ENCODE measurements at places on chromosomes 3 and 15.

DNA sequence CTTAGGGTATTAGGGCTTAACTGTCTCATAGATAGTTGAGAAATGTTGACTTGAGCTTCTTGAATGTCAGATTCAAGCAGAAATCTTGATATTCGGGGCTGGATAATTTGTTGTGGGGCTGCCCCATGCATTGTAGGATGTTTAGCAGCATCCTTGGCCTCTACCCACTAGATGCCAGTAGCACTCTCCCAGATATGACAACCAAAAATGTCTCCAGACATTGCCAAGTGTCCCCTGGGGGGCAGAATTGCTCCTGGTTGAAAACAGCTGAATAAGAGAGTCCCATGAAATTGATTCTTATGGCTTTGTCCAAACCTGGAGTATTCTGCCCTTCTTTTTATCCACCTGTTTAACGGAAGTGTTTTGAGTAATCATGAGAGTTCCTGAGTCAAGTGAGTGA, 15.9 kb upstream of the LCMT2 start:
- DNase-seq, result no peak

DNA sequence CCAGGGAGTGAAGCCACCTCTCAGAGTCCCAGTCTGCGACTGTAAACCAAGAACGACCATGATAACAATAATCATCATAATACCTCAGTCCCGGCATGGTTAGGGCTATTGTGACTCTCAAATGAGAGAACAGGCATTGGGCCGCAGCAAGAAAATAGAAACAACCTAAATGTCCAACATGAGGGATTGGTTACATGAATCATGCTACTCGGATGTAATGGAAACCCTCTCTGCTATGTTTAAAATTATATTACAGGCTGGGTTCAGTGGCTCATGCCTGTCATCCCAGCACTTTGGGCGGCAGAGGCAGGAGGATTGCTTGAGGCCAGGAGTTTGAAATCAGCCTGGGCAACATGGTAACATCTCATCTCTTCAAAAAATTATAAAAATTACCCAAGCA, 2.8 kb downstream of the CPN2 start:
- no peak for DNase-seq

- no peak for DNase-seq
These were observed 504.9 kb downstream of the TBL1XR1 start for GRCh38 chr3:176692199-176692965.

GRCh38 chr3:136122006-136122405, 74.1 kb downstream of the MSL2 start:
- DNase-seq, result no peak

DNA sequence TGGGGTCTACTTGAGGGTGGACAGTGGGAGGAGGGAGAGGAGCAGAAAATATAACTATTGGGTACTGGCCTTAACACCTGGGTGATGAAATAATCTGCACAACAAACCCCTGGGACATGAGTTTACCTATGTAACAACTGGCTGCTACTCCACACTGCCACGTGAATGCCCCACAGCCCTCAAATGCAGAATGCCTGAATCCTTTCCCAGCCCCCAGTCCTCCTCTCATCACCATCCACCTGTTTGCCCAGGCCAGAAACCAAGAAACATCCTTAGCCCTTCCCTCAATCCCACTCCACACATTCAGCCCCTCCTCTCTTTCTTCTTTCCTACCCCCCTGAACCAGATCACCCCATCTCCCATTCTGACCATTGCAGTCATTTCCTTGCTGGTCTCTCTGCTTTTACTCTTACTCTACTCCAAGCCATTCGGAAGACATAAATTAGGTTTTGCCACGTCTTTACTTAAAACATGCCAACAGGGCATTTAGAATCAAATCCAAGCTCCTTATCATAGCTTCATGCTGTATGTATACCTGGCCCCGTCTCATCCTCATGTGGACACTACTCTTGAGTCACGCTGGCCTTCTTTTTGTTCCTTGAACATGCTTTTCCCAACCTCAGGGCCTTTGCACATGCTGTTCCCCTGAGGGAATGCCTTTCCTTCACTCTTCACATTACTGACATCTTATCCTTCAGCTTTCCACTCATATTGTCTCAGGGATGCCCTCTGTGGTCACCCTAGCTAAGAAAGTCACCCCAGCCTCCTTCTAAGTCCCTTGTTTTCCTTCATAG, 137.5 kb upstream of the ABHD17C start:
- no peak for DNase-seq

DNA sequence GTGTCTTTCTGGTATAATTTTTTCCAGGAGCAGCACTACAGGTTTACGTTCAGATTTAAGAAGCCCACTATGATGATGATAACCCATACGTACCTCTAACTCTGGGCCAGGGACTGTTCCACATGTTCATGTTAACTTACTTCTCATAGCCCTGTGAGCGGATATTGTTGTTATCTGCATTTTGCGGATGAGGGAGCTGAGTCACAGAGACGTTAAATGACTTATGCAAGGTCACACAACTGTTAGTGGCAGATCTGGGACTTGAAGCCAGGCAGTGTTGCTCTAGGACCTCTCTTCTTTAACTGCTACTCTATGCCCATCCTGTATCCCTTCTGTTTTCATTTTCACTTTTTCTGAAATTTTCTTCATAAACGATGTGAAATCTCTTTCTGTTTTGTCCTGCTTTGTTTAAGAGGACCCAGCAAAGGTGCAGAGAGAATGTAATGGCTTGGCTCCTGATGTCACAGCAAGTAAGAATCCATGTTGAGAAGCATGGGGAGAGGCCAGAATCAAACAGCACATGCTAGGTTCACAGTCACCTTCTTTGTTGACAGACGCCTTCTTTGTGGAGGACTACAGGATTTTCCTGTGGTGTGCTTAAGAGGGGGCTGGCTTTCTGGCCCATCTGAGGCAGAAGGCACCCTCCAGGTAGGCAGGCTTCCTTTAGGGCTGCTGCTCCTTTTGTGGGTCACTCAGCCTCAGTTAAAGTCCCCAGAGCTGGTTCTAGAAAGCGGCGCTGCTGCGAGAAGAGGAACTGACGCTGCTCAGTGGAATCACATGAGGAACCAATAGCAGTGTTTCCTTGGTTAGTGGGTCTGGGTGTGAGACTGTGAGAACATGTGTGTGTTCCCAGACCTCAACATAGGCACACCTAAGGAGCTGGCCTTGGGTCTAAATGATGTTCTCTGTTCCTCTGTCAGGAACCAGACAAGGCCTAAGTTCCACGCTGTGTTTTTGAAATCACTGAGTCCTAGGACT, 121.6 kb downstream of the TMEM108 start:
- no peak for DNase-seq

GRCh38 chr3:102125197-102125993, 276.1 kb downstream of the NFKBIZ start:
- DNase-seq, result no peak

DNA sequence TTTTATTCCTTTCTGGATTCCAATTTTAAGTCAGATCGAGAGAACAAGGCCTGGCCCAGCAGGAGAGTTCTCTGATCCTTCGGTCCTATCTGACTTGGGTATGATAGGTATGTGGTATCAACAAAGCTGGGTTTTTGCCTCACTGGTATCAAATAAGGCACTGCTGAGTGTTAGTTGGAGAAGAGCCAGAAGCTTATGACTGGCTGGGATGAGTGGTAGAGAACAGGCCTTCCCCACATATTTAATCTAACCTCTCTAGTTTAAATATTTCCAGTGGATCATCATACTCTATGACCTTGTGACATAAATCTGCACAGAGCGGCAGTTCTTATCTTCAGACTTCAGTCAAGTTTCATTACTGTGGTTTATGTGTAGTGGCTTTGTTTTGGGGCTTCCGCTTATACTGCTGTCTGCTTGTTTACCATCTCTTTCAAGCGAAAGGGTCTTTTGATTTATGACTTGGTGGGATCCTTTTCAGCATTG, 164.5 kb downstream of the PTPRG start:
- DNase-seq, result no peak

GRCh38 chr3:29083676-29084075, 197.2 kb upstream of the RBMS3 start:
- DNase-seq, result no peak

DNA sequence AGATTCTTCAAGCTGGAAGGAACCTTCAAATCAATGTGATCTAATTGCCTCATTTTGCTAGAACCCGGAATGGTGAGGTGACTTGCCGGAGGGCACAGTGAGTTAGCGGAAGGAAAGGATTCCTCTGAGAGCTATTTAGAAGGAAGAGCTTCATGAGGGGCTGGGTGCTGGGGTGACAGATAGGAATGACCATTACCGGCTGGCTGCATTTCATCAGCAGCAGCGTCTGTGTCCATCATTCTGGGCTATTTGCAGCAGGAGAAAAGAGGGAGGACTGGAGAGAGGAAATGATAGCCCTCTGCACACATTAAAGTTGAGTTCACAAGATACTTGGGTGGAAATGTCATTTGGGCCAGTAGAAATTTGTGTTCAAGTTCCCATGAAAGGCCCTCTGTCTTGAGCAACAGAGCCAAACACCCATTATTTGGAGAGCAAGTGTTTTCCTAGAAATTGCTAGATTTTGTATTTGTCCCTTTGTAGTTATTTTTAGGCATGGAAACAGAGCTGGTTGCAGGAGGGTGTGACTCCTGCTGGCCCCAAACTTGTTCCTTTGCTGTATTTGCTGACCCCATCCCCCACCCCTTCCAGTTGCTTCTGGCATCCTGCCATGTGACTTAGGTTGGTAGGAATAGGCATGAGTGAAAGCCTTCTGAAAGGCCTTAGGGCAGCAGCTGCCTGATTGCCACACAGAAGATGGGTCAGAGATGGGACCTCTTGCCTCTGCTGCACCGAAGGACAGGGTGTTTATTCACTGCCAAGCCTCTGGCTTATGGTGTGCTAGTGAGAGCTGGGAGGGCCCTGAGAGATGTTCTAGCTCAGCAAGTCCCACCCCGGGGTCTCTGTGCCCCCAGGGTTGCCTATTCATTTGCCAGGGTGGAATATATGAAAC, 87.5 kb upstream of the PLXNA1 start:
- no peak for DNase-seq

DNA sequence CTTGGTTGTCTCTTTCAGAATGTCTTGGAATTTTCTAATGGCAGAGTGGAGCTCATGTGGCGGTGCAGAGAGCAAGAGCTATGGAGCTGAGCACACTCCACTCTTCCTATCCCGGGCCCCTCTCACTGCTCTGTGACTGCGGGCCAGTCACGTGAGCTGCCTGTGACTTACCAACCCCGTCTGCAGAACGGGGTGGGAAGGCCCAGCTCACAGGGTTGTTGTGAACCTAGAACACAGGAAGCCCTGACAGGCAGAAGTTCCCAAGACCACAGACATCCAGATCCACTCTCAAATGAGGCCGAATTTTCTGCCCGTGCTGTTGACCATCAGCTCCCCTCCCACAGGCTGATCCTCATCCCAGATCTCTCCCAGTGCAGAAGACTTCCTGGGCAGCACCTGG, 35.5 kb upstream of the PLXNA1 start:
- no peak for DNase-seq

DNA sequence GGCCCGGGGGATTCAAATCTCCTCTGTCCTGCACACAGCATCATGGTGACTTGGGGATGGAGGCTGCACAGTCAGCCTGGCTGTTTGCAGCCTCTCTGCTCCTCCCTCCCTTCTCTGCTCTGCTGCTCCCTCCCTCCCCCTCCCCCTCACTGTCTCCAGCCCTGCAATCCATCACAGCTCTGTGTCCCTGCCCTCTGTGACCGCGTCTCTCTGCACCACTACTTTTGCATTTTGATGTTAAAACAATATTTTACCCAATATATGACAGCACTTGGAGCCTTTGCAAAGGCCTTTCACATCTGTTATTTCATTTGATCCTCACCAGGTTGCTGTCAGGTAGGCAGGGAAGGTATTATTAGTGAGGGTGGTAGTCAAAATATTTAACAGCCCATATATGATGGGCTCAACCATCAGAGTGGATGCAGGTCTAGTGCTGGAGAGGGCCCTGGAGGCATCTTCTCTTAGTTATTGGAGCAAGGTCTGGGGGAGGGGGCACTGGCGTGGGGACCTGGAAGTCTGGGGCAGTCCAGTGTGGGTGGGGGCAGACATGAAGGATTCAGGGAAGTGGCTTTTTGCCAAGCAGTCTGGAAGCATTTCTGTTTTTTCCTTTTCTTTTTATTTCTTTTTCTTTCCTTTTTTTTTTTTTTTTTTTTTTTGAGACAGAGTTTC, 16.3 kb upstream of the VPS8 start:
- no peak for DNase-seq

DNA sequence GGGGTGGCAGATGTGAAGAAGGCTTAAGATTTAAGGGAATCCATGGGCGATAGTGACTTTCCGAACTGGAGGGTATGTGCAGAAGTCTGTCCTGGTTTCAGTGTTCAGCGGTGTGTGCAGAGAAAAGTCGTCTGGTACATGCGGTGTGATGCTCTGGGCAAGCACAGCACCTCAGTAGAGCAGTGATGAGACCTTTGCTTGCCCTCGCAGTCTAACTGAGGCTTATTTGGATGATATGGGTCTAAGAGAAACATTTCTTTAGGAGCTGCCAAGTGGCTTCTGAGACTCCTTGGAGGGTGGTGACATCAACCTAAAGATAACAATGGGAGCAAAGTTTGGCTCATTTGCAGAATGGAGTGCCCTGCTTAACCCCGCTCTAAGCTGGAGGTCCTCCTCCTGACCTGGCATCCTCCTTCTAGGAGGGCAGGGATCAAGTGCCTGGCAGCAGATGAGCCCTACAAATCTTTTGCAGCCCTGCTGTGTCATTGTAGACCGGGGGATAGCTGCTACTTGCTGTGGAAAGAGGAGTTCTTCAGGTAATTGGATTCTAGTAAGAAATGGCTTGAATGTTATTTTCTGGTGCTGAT, 228.1 kb upstream of the AZI2 start:
- no peak for DNase-seq

- no peak for DNase-seq
These were observed 33.6 kb downstream of the BTD start for GRCh38 chr3:15635121-15635661.

DNA sequence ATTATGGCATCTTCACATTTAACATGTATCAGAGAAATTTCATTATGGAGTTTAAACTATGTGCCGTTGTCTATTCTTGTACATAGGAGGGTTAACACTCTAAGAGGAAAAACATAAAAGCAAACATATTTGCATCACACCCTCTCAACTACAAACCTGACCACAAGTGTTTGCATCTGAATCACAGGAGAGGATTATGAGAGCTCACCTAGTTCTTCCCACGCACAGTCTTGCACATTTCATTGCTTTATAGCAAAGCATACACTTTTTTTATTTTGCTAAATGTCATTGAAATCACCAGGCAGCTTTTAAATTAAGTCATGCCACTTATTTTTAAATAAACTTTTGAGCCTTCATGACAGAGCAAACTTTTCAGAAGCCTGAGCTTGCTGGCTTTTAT, 12.5 kb downstream of the TRAT1 start:
- no peak for DNase-seq

GRCh38 chr15:70447928-70448698, 315.2 kb downstream of the UACA start:
- no peak for DNase-seq

- DNase-seq, result no peak
These were observed 1.7 kb downstream of the BNC1 start for GRCh38 chr15:83282776-83283137.

GRCh38 chr15:68054628-68055223, 611 bp downstream of the PIAS1 start:
- DNase-seq, result peak; percentile 35

DNA sequence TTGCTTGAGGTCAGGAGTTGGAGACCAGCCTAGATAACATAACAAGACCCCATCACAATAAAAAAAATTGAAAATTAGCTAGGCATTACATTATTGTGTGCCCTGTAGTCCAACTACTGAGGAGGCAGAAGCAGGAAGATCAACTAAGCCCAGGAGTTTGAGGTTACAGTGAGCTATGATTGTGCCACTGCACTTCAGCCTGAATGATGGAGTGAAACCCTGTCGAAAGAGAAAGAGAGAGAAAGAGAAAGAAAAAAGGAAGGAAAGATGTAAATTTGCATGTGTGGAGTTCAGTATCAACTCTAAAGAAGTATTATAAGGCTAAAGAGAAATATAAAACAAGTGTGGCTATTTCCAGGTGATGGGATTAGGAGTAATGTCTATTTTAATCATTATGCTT, 661.4 kb downstream of the RBMS3 start:
- DNase-seq, result no peak
